ENCODE measurements at places on chromosomes 7 and 10.
A peak's percentile ranks its signal among the peaks of the same experiment; 100 is the strongest.

DNA sequence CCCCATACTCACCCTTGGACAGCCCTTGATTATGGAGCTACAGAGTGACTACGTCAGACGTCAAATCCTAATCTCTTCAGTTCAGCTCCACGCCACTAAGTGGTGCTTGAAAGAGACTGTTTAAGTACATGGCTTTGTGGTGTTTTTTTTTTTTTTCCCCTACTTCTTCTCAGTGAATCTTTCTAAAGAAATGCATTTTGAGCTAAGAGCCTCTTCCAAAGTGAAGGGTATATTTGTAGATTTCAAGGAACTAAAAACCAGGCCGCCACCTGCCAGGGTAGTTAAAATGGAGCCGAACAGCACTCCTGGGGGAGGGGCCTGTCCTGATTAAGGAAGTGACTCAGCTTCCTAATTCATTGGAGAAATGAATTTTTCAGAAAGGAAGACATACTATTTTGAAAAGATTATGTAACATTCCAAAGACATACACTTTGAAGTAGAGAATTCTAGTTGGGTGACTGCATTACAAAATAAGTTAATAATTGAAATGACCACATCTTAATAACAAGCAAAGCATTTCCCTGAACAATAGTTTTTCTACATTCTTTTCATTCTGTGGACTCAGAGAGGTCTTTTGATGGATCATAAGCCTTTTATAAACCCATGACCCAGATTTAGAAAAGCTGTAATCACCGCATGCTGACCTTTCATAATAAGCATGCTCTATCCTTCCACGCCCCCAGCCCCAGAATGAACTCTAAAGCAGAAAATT is 20.6 kb upstream of the VPS41 start:
- peak; percentile 18 for DNase-seq

GRCh38 chr10:124092250-124092859 is 1.0 kb downstream of the CHST15 start:
- peak; percentile 58 for DNase-seq

GRCh38 chr7:12351843-12352242 is 51.8 kb downstream of the VWDE start:
- DNase-seq, result no peak

- no peak for DNase-seq
These were observed 195.5 kb upstream of the ZNF32 start for GRCh38 chr10:43844221-43844620.

DNA sequence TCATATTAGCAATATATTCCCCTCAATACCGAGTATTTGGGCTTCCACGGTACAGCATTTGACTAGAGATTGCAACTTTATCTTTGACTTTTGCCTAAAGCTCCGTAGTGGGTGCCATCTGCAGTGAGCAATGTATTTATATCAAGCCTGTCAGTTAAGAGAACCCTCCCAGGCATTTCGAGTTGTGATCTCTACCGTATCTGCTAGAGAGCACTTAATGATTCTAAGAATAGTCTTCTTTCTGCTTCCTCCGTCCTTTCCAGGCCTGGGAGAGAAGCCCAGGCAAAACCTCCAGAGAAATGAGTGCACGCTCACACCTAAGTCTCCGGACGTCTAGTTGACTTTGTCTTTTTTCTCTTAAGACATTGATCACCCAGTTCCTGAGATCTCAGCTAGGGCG is 210.6 kb downstream of the KLF6 start:
- DNase-seq, result no peak

DNA sequence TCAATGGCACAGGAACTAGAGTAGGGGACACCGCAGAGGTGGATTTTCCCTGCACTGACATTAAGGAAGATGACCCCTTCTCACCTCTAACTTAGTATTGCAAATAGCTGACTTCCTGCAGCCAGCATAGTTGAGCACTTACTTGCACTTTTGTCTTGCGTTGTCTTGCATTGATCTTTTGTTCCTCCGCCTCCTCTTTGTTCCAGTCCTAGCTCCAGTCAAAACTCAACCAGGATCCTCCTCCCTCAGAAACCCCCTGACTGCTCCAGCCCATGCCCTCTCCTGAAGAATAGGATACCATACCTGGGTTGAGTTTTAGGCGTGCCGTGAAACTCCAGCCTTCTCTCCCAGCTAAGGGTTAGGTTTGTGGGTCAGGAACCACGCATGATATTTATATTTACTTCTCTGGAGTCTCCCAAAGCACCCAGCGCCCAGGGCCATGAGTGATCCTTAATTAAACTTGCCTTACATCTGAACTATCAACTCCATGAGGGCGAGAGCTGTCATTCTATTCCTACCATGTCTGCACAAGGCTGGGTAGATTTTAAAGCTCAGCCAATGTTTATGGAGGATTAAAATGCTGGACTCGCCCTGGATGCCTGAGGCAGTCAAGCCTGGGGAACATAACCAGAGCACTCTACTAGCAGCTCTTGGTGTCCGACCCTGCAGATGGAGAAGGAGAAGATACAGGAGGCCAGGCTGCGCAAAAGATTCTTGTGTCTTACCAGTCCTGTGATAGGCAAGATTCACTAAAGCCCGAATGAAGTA is 14.1 kb downstream of the ZNF467 start:
- no peak for DNase-seq

DNA sequence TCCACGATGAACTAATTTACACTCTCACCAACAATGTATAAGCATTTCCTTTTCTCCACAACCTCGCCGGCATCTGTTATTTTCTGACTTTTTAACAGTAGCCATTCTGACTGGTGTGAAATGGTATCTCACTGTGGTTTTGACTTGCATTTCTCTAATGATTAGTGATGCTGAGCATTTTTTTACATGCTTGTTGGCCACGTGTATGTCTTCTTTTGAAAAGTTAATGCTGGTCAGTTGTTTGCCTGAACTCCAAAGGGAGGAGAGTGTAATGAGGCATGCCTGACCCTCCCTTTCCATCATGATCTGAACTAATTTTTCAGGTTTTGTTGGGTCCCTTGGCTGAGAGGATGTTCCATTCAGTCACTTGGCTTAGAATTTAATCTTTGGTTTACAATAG is 50.7 kb upstream of the SVIL start:
- DNase-seq, result no peak

GRCh38 chr7:18638594-18639452 is 143.3 kb downstream of the HDAC9 start:
- DNase-seq, result no peak

DNA sequence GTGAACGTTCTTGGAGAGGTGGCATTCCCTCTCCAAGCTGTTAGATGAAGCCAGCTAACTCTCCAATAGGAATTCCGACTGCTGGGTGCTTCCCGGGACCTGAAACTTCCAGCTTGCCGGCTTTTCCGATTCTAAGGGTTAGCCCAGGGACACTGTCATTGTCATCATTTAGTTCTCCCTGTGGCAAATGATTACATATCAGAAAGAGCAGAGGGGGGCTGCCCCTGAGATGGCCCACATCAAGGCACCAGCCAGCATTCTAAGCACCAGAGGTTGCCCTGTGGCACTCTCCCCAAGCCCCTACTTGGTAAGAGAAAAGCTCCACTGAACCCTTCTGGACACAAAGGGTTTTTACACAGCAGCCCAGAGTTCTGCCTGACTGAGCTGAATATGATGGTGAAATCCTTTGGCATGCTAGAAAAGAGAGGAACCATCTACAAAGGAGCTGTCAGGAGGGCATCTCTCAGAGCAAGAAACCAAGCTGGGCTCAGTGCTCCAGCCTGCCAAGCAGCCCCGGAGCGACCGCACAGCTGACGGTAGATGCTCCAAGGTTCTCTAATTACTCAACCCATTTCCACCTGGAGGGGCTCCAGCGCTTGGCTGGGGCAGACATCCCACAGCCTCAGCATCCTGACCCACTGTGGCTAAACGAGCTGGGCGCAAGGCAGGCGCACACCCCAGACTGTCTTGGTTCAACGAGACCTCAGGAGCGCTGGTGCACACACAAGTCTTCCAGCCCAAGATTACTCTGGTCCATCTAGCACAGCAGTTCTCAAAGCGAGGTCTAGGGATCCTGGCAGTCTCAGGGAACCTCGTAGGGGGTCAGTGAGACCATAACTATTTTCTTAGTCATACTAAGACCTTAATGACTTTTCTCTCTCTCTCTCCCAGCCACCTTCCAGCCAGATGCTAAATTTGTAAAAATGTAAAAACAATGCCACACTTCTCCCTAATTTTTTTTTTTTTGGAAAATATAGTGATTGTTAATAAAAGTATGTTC is 160.5 kb downstream of the GFRA1 start:
- DNase-seq, result no peak

DNA sequence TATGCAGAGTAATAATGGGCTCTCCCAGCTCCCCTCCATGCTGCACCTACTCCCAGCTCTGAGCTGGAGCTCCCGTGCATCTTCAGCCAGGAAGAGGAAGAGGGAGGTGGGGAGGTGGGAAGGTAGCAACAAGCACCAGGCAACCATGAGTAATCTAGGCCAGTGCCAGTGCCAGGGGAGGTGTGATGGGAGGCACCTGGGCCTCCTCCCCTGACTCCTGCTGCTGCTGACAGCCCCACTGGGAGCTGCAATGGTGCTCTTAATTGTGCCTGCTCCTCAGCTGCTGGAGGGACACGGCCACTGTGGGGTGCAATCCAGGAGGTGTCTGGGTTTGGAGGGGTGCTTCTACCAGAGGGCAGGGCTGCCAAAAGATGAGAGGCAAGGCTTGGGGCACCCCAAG is 243.0 kb downstream of the PLXNA4 start:
- DNase-seq, result no peak

DNA sequence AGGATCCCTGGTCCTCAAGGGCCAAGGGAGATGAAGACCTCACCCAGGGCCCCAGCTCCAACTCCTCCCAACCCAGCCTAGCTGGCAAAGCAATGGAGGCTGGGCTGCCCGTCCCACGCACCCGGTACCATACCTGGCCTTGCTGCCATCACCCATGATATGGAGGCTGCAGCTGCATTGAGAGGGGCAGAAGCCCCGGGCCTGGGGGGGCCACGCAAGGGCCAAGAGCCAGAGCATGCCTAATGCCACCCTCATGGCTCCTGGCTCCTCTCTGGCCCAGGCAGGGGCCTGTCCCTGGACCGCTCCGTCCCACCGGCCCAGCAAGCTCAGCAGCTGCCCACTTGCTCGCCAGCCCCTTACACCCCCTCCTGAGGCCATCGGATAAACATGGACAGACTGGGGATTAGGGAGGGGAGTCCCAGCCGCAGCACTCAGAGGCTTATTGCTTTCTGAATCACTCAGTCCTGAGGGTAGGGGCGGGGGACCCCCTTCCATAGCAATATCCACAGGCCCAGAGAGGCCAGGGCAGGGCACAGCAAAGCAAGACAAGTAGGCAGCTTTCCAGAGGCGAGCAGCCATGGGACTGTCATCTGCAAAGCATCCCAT is at the start of gene LRIT1:
TSS of gene LRIT1 (minus strand) at position 362 of the 606 bp plus-strand sequence. CDS start at position 255, 107 bp downstream.
- DNase-seq, result no peak

DNA sequence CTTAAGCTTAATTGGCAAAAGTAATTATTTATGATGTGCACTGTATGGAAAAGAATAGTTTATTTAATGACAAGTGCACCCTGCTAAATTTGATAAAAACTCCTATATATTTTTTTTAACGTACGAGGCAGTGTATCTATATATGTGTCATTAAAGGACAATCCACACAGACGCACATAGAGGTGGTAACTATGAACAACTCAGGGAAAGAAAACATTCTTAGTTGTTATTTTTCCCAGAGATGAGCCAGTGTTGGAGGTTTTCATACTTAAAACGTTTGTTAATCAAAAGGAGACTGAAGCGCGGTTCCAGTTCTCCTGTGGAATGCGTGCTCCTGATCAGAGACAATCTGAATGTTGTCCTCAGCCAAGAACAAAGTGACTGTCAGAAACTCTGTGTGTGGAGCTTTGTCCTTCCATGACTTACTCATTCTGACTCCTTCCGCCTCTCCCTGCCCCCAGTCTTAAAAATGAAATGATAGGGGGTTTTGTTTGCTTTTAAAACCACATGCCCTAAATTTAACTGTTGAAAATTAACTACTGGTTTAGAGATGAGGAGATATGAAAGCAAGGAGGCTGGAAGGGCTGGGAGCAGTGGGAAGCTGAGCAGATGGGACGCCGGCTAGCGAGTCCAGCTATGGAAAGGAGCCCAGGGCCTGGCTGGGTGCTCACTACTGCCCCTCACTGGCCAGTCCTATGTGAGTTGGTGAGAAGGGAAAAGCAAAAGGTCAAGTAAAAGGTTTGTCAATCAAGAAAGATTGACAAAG is 99.6 kb downstream of the SVIL start:
- peak; percentile 94 for DNase-seq

DNA sequence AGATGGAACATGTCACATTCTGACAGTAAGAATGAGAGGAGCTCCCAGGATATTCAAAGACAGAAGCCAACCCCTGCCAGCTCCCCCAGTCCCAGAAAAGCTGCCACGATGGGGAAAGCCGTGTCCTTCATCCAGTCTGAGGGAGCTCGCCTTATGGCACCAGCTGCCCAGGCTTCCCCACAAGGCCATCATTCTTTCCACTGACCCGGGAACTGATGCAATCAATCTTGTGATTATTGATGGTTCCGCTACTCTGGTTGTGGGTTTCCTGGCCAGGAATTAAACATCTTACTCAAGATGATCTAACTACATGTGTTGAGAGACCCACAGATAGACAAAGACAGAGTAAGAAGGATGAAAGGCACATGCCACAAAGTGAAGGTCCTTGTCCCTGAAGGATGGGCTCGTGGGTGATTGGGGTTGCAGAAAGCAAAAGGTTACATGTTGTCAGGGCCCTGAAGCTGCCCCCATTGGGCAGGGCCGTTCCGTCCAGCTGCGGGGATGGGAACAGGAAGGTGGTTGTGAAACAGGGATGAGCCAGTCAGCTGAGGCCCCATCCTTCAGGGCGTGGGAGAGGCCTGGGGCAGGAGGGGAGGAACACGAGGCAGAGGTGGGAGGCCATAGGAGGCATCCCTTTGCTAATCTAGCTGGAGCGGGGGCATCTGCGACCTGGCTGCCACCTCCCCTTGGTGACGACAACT is 127.6 kb downstream of the OAT start:
- DNase-seq, result no peak

Data from body of pancreas (tissue), 4 donors.